GM23338 (cell line): ENCODE measurements at places on chromosomes 5 and 9. TPM values are rescaled to one million over a fixed set of nuclear protein-coding genes. Genes with fewer than 3 reads are reported as not detected.
A peak's percentile ranks its signal among the peaks of the same experiment; 100 is the strongest.

- no peak for DNase-seq
Observed at GRCh38 chr5:89232139-89232603, 349.2 kb upstream of the MEF2C start.

DNA sequence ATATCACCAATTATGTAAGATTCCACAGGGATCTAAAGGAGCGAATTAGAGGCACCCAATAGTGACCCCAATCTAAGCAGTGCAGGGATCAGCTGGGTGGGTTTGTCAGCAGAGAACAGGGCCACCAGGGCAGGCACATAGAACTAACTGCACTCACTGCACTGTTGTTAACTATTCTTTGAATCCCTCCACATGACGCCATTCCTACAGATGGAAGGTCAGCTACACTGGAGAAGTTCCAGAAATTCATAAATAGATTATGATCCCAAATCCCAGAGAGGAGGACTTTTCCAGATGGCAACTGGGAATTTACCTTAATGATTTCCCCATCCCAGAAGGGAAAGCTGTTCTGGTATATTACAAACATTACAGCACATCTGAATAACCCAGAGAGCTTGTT lies 84.2 kb downstream of the THBS4 start:
- DNase-seq: no peak

GRCh38 chr5:131384173-131384572 lies 120.3 kb downstream of the CDC42SE2 start:
- DNase-seq: no peak

DNA sequence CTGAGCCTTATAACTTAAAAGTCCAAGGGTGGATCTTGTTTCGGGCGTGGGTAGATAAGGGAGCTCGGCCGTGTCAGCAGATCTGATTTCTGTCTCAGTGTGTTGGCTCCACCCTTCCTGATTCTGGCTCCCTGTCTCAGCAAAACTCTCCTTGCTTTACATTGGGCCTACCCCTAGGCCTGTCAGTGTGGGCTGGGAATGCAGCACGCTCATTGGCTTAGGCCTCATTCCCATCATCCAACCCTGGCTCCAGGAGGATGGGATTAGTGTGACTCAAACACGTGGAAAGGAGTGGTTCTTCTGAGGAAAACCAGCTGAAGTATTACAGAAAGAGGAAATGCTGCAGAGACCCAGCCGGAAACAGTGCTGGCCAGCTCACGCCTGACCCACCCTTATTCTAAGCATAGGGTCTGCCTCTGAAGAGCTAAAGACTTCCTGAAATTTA lies 59.9 kb downstream of the ZFAND5 start:
- DNase-seq: peak; percentile 59

SPINK7 gene
- not detected in 2 replicates for total RNA-seq

DNA sequence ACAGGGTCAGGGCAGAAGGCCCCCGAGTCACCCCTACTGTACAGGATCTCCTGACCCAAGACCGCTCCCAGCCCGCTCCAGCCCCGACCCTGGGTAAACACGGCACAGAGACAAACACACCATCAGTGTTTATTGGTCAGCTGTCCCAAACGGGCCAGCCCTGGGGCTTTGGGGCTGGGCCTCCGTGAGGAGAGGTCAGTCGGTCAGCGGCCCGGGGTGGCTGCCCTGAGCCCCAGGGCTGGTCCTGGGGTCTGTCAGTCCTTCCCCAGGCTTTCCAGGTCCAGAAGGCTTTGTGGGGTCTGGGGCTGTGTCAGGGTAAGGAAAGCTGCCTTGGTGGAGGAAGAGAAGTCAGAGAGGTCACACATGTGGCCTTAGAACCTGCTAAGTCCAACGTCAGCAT lies 2.7 kb downstream of the DPM2 start:
- no peak for DNase-seq

DNA sequence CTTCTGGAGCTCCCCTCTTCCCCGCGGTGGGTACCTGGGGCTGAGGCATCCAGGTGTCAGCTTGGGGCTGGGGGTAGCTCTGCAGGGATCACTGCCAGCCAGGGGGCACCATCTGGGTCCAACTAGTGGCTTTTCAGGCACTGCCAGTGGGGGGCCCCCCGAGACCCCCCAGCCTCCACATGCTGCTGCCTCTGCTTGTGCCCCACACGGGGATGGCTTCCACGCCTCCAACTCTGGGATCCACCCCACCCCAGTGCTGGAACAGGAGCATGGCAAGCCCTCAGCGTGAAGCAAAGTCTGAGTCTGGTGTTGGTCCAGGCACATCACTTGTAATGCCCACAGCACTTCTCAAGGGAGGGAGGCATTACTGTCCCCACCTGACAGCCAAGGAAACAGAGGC lies 260.5 kb upstream of the MVB12B start:
- no peak for DNase-seq

DNA sequence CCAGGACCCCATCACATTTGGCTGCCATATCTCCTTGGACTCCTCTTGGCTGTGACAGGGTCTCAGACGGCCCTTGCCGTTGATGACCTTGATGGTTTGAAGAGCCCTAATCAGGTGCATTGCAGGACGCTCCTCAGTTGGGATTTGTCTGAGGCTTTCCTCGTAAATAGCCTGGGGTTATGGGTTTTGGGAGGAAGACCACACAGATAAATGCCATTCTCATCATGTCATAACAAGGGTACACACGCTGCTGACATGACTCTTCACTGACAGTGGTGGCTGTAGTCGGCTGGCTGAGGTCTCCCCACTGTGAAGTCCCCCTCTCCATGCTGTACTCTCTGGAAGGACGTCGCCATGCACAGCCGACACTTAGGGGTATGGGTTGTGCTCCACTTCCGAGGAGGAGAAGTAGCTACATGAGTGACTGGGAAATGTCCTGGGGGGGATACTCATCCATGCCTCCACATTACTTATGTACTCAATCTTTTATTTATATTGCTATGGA lies 42.9 kb upstream of the SPTLC1 start:
- no peak for DNase-seq

DNA sequence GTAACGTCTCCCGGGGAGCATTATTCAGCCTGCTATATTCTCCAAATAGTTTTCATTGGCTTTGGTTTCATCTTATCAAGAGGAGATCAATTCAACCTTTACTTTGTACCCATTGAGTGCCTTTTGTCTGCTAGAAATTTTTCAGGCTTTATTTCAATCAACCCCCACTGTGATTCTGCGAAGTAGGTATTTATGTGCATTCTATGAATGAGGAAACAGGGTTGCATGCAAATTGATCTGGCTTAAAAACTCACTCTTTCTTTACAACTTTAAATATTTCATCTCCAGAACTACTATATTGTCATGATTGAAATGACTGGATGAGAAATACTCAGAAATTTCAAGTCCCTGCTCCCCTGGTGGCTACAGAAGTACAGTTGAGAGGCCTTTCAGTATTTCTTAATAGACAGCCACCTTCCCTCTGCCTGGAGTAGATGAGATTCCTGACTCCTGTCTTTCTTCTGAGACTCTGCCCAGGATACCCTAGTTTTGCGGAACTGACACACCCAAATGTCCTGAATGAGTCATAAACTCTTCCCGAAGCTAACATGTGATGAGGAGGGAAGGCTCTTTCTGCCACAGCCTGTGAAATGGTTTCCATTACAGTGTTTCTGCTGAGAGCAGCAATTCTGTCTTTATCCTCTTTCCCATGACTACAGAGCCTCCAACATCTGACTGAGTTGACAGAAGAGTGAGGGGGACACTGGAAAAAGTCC lies 52.6 kb upstream of the TNC start:
- peak; percentile 45 for DNase-seq

GRCh38 chr5:89396278-89396954 lies 513.4 kb upstream of the MEF2C start:
- peak; percentile 7 for DNase-seq

ACSL6 gene
- total RNA-seq: 3.6 and 4.6 TPM in 2 replicates

- DNase-seq: peak; percentile 17
Observed at GRCh38 chr5:89407054-89407453, 524.1 kb upstream of the MEF2C start.

PCDHGA6 gene
- total RNA-seq: 4.5 and 4.8 TPM in 2 replicates

DNA sequence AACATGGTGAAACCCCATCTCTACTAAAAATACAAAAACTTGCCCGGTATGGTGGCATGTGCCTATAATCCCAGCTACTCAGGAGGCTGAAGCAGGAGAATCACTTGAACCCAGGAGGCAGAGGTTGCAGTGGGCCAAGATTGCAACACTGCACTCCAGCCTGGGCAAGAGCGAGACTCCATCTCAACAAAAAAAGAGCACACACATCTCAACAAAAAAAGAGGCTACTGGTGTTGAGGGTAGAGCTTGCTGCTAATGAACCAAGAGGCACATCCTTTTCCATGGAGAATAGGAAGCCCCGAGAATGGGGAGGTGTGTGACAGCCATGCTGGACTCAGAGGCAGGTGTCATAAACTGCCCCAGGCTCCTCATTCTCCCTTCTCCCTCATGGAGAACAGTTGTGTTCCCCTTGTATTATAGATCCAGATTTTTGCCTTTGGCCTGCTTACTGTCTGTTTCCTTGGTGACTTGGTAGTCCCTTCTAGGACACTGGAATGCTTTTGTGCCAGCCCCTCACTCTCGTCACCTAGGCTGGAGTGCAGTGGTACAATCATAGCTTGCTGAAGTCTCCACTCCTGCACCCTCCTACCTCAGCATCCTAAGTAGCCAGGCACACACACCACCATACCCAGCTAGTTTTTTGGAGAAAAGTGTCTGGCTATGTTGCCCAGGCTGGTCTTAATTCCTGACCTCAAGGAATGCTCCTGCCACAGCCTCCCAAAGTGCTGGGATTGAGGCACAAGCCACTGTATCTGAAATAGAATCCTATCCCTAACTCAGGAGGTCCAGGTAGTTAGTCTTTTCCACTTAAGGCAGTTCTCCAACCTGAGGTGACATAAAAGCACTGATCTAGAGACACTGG lies 5.1 kb downstream of the RPL12 start:
- peak; percentile 36 for DNase-seq

DNA sequence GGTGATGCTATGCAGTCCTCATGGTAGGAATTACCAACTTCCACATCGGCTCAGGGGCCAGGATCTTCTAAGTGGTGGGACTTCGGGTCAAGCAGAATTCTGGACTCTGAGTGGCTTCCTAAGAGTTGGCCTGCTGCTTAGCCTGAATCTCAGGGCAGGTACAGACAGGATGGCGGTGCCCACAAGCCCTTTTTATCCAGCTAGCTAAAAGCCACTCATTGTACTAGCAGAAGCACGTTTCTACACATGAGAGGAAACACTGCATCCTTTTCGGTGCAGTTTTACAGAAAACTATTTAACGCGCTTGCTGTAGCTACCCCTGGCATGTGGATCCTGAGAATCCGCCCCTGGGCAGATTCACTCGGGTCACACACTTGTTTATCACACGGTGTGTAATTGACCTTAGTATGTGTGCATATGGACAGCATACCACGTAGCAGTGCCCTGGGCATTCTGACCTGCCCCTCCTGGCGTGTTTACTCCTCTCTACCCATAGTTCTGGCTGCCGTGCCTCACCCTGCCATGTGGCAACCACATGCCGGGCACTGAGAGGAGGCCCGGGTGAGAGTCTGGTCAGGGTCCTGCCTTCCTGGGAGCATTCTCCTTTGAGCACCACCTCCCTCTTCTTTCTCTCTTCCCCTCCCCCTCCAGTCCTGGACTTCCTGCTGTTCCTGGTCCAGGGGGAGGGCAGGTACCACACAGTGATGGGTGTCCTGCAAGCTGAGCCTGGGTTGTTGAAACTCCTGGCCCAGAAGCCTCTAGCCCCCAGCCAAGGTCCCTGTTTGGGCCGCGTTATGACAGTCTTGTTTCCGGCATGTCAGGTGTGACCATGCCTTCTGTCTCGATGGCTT lies 65.9 kb downstream of the DAB2IP start:
- no peak for DNase-seq

- peak; percentile 72 for DNase-seq
Observed at GRCh38 chr9:129174724-129175514, 3.1 kb downstream of the IER5L start.

LOX gene
- total RNA-seq: 1.2 and 1.8 TPM in 2 replicates

DNA sequence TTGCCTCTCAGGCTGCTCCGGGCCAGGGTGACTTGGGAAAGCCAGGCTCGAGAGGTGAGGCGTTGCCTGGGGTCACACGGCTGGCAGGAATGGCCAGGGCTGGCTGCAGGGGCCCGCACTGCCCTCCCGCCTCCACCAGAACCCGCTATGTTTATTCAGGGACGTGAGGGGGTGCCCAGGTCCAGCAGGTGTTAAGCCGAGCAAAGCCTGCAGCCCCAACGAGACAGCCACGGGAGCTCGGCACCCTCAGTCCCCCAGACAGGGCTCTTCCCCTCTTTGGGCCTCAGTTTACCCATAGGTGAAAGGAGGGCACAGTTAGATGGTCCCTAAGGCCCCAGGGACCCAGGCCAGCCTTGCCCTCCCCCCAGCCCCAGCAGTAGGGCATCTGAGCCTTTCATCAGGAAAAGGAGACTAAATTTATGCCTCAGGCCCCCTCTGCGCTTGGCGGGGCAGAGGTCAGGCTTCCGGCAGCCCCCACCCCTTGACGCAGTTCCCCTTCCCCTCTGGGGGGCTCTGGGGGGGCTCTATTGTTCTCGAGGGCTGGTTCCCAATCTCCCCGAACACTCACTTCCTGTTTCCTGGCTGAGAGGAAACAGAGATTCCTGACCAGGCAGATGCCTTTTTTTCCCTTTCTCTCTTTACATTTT lies 7.1 kb upstream of the EGFL7 start:
- no peak for DNase-seq

DNA sequence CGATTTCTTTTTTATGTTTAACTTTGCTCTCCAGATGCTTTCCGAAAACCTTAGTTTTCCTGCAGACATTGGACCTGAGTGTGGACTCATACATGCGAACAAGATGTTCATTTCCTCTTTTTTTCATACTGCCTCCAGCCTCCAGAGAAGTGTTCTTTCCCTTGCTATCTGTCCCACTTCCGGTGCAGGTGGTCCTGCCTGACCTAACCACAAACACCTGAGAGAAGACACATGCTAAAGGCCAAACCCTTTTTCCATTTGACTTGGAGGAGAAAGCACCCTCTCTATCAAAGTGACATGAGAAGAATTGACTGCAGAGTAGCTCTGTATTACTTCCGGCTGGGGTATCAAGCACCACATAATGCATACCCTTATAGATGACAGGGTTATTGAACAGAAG lies 334.0 kb downstream of the ARHGEF28 start:
- no peak for DNase-seq

DNA sequence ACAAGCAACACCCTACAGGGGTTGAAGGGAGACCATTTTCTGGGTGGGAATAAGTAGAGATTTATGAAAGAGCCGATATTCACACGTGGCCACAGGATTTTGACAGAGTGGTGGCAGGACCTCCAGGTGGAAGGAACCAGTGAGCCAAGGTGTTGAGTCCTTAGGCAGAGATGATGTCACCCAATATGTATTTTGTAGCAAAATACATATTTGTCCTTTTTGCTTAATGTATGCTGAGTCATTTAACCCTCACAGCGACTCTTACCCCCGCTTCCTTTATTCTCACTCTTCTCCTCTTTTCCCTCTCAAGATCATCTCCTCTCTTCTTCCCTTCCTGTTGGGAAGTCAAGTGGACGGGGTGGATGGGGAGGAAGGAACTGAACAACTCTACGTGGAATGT lies 215.7 kb upstream of the S1PR3 start:
- DNase-seq: no peak

- DNase-seq: no peak
Observed at GRCh38 chr9:127777368-127777980, 992 bp downstream of the SH2D3C start.
